GM12891 (cell line): ENCODE measurements at places on chromosomes 2 and 18.

DNA sequence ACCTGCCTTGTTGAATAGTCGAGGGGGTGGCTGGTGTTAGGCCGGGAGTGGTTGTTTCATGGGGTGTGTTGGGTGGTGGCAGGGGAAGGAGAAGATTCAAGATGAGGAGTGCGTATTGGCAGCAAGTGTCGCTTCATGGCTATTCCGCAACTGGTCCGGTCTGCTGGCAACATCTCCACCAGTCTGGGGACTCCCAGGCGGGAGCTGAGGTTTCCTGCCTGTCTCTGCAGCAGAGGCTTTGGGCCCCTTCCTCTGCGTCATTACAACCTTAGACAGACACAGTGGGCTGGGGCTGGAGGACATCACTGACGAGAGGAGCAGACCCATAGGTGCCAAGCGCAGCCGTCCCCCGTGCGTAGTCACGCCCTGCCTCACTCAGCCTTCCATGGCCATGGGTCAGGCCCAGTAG lies 64.0 kb upstream of the MCFD2 start:
- no peak for DNase-seq

- DNase-seq: no peak
Observed at GRCh38 chr2:235537587-235537986, 43.7 kb downstream of the AGAP1 start.

- no peak for DNase-seq
Observed at GRCh38 chr2:172572981-172573380, 17.1 kb downstream of the PDK1 start.

DNA sequence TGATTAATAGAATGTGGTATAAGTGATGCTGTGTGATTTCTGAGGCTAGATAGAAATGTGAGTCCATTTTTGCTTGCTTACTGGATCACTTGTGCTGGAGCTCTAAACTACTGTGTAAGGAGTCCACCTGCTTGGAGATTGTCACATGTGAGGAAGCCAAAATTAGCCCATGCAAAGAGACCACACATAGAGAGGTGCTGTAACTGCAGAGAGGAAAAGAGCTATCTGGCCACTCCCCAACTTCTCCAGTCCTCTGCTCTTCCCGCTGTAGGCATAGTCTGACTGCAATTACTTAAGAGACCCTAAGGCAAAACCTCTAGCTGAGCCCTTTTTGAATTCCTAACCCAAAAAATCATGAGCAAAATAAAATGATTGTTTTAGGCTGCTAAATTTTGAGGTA lies 120.6 kb upstream of the FBXO11 start:
- DNase-seq: no peak

- DNase-seq: no peak
Observed at GRCh38 chr2:176854062-176854461, 358.5 kb upstream of the HNRNPA3 start.

DNA sequence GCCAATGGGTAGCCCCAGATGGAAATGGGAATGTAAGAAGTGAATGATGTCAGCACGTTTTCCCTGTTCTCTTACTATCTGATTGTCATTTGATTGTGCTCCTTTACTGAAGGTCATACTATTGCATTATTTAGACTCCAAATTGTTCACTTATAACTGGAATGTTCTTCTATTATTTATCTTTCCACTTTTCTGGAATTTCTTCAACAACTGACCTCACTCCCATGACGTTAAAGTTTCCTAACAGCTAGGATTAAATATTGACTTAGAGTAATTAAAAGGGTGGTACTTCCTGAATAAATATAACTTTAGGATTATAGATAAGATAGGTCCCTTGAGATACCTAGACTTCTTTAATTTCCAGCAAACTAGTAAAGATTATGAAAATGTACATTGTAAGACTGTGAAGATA lies 10.9 kb upstream of the GULP1 start:
- DNase-seq: no peak

- DNase-seq: no peak
Observed at GRCh38 chr2:229520691-229521096, 193.7 kb downstream of the DNER start.

- no peak for DNase-seq
Observed at GRCh38 chr2:96342085-96342484, 6.5 kb downstream of the NCAPH start.

- no peak for DNase-seq
Observed at GRCh38 chr18:76260941-76261472, 234.0 kb downstream of the ZNF516 start.

DNA sequence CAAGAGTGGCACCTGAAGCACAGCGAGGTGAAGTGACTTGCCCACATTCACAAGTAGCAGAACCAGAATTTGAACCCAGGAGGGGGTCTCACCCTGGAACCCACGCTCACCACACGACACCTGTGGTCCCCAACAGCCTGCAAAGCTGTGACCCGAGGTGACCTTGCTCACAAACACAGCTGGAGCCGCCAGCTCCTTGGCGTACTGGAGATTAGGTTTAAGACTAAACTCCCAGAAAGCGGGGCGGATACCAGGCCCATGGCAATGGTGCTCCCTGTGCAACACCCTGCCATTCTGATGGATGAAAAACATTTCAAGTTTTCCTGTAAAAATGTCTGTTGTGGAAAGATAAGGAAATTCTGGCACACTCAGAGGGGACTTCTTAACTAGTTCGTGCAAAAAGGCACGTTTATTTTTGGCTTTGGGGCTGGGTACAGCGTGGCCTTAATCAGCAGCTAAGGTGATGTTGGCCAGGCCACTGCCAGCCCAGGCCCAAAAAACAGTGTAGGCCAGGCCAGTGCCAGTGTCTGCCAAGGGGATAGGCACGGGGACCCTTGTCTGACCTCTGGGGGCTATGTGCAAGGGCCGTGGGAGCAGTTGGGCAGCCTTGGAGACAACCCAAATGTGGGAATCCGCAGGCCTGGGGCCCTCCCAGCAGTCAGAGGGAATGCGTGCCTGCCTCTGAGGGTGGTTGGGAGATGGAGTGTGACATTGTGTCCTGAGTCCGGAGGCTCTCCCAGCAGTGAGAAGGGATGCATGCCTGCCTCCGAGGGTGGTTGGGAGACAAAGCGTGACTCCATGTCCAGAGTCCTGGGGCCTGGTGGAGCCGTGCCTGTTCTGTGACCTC lies 185.0 kb upstream of the HS6ST1 start:
- DNase-seq: no peak

DNA sequence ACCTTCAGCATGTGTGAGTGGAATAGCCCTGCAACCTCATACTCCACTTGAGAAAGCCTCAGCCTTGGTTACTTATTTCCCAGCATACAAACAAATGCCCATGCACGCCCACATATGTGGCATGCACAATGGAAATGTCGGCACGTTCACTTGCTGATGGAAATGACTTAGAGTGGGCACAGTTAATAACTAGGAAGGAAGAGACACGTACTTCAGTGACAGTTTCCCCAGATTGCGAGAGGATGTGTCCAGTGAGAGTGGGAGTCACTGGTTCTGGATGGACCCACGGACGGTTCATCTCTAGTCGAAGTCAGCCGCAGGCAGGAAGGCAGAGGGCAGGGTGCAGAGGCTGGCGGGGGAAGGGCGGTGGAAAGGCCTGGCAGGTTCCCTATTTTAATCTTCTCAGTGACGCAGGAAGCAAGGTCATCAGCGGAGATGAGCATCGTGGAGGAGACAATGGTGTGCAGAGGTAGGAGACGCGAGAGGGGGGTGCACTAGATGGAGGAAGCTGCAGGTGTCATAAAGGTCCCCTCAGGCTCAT lies 350.7 kb upstream of the MYT1L start:
- no peak for DNase-seq

DNA sequence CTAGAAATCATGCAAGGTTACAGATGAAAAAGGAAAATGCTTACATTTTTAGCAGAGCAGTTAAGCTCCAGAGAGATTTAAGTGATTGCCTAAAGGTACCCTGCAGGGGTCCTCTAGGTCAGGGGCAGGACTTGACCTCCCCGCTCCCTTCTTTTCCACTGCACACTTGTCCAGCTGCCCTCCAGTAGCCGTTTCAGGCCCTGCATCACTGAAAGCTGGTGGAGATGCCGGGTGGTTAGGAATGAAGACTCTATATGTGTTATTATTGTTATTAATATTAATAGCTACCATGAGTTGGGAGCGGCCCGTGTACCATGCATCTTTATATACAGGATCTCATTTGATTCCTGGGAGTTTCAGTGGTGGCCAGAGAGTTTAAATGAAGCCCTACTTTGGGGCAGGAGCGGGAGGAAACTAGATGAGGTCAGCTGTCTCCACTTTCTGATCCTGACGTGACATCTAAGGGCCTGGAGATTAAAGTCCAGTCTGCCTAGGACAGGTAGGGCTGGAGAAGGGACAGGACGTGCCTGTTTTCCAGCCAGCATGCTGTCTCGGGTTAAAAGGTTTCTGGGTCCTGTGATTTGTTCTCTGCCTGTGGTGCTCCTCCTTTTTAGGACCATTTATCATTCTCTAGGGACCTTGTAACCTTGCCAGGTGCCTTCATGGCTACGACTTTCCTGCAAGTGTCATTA lies 2.1 kb downstream of the TMEM37 start:
- no peak for DNase-seq

- no peak for DNase-seq
Observed at GRCh38 chr18:4510711-4511110, 55.6 kb upstream of the DLGAP1 start.

DNA sequence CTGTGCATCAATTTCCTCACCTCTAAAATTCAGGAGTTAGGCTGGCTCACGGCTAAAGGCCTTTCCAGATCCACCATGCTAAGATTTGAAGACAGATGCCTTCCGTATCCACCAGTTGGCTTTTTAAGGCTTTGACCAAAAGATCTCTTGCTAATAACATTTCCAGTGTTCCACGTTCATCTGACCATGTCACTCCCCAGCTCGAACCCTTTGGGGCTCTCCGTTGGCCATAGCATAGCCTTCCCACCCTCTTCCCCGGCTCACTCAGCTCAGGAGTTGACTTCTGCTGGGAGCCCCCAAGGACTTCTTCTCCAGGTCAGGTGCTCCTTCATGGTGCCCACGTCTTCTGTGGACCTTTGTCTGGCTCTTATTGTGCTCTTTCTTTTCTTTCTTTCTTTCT lies 53.3 kb downstream of the MYCN start:
- no peak for DNase-seq

- no peak for DNase-seq
Observed at GRCh38 chr2:222610746-222611145, 45.1 kb downstream of the FARSB start.

DNA sequence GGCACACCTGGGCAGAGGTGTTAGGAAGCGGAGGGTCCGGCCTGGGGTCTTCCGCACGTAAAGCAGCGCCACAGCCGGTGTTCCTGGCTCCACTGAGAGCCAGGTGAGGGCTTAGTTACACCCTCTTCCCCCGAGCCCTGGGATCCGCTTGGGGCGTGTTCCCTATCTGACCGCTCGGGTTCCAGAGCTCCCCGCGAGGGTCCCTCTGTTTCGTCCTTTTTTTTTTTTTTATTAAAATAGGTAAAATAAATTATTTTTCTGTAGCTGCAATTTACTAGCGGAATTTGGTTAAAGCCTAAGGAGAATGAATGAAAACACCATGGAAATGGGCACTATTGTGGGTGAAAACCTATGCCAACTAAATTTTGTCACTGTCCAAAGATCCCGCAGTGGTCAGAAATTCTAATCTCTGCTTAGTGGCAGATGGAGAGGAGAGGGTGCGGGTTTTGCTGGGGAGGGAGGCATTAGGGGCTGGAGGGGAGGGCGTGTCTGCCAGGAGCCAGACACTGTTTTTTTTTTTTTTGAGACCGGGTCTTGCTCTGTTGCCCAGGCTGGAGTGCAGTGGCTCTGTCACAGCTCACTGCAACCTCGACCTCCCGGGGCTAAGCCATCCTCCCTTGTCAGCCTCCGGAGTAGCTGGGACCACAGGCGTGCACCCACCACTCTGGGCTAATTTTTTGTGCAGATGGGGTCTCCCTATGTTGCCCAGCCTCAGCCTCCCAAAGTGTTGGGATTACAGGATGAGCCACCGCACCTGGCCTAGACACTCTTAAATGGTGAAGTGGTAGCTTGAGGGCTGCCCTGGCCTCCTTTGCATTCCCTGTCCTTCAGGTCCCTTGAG lies 834 bp downstream of the PDCL3 start:
- no peak for DNase-seq

DNA sequence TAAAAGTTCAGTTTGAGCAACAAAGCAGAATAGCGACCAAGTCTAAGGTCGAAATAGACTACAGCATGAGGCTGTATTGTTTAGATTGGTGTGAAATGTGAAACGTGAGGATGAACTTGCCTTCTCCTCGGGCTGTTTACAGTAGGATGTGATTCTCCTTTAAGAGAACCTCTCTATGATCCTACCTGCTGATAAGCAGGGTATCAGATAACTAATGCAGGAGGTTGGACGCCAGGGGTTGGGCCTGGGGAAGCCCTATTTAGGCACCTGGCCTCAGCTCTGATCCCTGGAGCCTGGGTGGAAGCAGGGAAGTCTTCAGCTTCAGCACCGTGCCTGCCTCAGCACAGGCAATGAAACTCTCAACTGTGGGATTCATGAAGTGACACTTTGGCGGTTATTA lies 11.4 kb downstream of the CRYGD start:
- DNase-seq: no peak

- DNase-seq: no peak
Observed at GRCh38 chr18:12904012-12904516, 20.0 kb upstream of the PTPN2 start.

DNA sequence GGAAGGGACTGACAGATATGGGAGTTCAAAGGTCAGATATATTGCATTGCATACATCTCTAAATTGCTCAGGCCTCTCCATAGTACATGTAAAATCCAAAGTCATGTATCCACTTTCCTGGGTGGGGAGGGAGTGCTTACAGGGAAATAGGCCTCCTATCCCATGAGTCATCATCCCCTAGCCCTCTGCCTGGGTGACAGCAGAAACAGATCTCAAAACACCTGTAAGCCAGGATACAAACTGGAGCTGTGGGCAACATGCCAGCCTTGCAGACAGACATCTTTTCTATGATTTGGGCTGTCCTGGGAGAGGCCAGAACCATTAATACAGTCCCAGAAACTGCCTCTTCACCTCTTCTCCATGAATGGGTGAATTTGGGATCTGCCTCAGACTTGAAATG lies 4.8 kb downstream of the ALK start:
- no peak for DNase-seq

- DNase-seq: no peak
Observed at GRCh38 chr2:198362740-198363139, 558.3 kb downstream of the PLCL1 start.

GRCh38 chr2:128770143-128771085 lies 451.7 kb upstream of the HS6ST1 start:
- no peak for DNase-seq

DNA sequence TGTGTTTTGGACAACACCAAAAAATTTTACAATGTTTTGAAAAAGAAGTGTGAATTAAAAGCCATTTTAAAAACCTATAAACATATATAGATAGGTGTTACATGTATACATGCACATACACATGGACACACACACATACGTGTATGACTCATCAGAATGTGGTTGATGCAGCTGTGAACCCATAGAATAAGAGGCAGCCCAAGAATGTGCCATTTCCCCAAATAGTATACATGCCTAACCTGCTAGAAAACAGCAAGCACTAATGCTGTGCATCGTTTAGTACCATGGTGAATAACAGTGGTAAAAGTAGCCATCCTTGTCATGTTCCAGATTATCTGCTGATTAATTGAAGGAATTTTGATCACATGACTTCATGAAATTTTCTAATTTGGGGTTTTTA lies 149.0 kb downstream of the DSEL start:
- DNase-seq: no peak
